ENCODE measurements at places on chromosomes 7 and 10. TPM values are rescaled to one million over a fixed set of nuclear protein-coding genes. Genes with fewer than 3 reads are reported as not detected.
A peak's percentile ranks its signal among the peaks of the same experiment; 100 is the strongest.

DNA sequence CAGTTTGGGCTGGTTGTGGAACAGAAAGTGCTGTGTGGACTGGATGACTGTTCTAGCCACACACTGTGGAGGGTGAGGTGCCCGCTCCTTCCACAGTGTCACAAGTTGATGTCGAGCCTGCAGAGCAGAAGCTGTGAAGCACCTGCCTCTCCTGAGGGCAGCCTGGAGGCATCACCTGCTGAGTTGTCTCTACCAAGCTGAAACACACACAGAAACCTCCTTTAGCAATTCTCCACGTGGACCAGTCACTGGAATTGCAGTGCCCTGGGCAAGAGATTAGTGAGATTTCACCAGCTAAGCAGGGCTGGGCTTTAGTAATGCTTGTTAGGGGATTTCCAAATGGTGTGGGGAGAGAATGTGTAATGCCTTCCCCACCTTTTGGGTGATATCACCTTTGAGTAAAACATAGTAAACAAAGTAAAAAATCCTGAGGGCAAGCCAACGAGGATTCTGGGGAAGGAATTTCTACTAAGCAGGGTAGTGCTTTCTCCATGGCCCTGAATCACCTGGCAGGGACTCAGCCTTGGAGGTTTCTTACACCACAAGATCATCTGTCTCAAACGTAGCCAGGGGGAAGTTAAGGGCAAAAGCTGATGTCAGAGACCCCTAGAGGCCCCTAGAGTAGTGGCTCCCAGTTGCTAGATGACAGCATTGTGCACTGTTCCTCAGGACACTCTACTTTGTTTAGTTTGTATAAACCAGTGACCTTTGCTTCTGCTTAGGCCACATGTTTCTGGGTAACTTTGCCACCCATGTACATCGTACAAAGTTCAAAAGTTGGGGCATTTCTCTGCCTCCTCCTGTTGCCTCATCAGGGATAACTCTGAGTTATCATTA lies 233.1 kb upstream of the IGFBP3 start:
- DNase-seq, result peak; percentile 87

DNA sequence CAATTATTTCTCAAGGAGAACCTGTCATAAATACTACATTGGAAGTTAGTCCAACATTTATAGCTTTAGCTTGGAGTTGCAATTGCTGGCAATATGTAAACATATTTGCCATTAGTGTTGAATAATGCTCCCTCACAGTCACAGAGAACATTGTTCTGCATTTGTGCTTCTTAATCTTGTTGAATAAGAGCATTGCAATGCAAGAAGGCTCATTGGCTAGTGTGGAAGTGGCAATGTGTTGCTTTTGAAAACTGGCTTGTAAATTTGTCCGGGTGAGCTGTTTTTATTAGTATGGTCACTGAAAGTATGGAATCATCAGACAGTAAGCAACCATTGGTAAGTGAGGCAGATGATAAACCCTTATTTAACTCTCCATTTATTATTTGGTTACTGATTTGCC lies 47.7 kb upstream of the MBL2 start:
- no peak for DNase-seq

- peak; percentile 30 for DNase-seq
These were observed 35.1 kb downstream of the RHOBTB1 start for GRCh38 chr10:60908896-60909295.

DNA sequence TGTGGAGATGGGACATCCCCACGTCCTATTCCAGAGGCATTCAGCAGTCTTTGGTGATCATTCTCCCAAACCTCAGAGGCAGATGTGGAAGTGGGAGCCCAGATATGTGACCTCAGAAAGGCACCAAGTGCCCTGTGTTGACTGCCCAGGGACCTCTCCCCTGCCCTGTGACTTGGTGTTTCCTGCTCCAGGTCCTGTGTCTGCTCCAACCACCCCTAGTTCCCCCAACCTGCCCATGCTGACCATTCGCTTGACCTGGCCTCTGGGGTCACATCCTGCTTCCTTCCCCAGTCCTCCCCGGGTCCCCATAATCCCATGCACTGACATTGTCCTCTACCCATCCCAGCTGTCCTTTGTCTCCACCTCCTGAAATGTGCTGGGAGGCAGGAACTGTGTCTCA lies 7.6 kb downstream of the CYP26A1 start:
- DNase-seq, result no peak

- DNase-seq, result no peak
These were observed 245.2 kb downstream of the ELFN1 start for GRCh38 chr7:1915326-1915725.

UPK3BL2 gene
- 2.4 TPM for total RNA-seq

PRSS2 gene
- total RNA-seq, result not detected
